Foreskin fibroblast (primary cell): ENCODE measurements at places on chromosomes 5 and 9.
A peak's percentile ranks its signal among the peaks of the same experiment; 100 is the strongest.

DNA sequence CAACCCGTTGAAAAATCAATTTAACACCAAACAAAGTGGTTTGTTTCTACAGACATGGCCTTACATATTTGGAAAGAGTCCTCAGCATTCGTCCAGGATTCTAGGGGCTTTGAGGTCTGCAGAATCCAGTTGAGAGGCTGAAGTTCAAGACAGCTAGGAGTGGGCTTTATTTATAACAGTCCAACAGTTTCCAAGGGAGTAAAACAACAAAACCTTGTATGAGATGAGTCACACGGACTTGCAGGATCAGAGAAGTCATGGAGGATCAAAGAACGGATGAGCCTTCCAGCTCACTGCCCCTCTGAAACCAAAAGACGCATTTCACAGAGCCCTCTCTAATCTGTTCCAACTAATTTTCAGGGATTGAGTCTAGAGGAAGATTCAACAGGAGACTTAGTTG, 11.1 kb upstream of the ESM1 start:
- no peak for DNase-seq

DNA sequence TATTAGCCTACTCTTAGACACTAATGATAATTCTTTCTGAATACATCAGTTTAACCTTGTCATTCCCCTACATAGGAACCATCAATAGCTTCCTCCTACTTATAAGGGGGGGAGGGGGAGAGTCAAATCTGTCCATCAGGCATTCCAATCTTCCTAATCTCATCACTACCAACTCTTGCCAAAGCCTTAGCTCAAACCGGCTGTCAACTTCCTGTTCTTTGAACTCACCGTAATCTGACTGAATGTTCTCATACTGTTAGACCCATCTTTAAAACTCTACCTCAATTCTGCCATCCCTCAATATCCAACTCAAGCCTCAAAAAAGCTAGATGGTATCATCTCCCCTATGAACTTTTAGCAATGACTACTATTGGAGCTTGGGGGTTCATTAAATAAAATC, 41.9 kb upstream of the RNF38 start:
- no peak for DNase-seq

DNA sequence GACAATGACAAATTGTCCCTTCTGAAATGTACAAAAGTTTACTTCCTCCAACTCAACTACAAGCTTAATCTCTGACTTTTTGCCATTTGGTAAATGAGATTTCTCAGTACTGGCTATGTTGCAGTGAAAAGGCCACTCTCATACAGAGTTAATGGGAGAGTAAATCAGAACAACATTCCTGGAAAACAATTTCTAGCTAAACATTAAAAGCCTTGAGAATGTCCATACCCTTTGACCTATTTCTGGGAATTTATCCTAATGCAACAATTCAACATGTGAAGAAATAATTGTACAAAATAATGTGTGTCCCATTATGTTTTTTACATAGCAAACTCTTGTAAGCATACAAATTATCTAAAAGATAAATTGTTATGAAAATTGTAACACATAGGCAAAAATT, 56.3 kb upstream of the SPEF2 start:
- DNase-seq = no peak

- peak; percentile 78 for DNase-seq
Measured at GRCh38 chr5:14397717-14398116, 183.9 kb upstream of the OTULINL start.

DNA sequence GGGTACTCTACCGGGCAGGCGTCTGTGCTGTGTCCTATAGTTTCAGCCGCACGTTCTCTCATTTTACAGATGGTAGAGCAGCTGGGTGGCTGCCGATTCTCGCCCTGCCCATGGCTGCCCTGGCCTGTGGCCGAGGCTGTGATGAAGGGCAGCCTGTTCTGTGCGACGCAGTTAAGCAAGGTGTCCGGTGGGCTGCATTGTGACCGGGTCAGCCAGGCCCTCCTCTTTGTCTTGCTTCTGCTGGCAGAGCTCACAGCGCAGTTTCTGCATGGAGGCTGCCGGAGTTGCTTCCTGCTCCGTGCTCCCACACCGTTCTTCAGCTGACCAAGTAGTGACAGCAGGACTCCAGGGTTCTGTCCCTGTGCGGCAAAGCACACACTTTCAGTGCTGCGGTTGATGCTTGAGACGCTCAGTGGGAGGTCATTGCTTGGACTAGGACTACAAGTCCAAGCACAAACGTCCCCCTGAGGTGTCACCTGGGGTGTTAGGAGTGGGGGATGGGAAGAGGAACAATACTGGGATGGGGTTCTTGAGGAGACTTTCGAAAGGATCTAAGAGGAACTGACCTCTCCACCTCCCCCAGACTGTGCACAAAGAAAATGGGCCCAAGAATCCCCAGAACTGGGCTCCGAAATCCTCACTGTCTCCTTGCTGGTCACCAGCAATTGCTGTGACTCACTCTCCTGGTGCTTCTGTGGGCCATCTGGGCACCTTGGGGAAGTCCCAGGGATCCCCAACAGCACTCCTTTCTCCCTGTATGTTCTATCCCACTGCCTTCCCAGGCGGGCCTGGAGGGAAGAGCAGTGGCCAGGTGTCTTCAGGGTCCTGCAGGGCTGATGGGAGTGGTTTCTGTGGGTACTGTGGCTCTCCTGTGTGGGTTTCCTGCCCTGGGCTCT, 58.2 kb downstream of the GADD45G start:
- no peak for DNase-seq

- peak; percentile 84 for DNase-seq
Measured at GRCh38 chr5:42547141-42547540, 123.9 kb downstream of the GHR start.

- no peak for DNase-seq
Measured at GRCh38 chr9:125434986-125435775, 173.6 kb downstream of the GAPVD1 start.

DNA sequence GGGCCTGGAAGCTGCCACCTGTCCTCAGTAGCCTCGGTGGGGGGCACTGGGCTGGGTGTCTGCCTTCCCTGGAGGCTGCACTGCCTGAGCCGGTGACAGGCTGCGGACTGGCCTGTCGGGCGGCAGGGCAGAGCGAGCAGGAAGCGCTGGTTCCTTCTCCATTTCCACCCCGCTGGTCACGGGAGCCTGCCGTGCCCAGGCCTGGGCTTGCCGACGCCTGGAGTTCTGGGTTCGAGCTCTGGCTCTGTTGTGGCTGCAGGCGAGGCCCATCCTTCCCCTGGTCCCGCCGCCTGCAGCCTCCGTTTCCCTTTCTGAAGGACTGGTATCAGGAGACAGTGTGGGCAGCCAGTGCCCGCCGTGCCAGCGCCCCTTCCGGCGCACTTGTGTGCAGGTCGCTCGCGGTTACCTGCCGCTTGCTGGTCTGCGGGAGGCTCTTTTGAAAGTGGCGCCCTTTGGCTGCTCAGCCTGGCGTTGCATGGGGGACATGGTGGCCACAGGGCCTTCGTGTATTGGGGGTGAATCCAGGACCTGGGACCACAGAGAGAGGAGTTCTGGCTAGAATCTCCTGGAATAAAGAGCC, 34.0 kb downstream of the RXRA start:
- DNase-seq = no peak

GRCh38 chr5:73454379-73455036, 5.9 kb upstream of the FOXD1 start:
- no peak for DNase-seq

DNA sequence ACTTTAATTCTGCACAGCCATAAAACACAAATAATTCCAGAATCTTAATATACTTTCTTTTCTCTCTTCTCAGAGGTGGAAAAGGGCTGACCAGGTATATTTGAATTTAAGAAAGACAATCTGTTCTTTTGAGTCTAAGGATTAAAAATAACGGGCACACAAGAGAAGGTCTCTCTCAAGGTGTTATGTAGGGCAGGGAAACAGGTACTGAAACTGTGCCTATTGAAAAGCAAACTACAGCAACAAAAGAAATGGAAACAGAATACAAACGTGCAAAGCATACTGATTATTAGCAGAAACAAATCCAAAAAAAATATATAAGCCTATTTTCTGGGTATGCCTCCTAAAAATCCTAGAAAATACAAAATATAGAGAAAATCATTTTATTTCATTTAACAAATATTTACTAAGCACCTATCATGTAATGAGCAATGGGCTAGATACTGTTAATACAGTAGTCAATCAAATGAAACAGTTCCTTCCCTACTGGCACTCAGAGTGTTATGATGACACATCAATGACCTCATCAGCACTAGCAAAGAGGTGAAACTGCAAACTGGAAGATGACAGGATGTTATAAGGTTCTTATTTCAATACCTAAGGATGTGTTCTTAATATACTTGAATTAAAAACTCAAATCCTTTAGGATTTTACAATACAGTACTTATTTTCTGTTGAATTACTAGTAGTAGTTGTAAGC, 87.7 kb downstream of the AUH start:
- DNase-seq = peak; percentile 42

DNA sequence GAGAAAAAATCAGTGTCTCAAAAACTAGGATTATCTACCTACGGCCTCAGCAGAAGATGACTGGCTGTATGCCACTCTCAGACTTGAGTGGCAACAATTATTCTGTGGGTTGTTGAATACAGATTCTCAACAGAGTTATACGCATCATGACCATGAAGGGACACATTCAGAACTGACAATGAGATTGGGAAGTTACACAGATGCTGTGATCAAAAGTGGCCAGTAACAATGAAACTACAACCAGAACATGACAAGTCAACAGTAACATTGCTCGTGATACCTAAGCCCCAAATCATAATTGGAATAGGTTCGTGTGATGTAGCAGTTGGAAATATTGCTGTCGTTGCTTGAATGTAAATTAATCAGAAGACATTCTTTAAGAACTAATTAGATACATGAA, 957.5 kb upstream of the CDH9 start:
- no peak for DNase-seq

DNA sequence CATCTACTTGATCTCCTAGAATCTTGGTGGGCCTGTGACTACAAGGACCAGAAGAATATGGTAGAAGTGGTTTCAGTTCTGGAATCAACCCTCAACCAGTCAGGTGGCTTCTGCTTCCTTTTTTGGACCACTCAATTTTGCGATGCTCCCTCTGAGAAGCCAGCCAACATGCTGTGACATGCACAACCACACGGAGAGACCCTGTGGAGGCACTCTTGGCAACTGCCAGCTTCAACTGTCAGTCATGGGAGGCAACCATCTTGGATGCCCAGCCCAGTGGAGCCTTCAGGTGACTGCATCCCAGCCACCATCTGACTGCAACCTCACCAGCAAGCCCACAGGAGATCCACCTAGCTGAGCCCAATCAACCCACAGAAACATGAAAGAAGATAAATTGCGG, 137.3 kb downstream of the FAM114A2 start:
- no peak for DNase-seq

DNA sequence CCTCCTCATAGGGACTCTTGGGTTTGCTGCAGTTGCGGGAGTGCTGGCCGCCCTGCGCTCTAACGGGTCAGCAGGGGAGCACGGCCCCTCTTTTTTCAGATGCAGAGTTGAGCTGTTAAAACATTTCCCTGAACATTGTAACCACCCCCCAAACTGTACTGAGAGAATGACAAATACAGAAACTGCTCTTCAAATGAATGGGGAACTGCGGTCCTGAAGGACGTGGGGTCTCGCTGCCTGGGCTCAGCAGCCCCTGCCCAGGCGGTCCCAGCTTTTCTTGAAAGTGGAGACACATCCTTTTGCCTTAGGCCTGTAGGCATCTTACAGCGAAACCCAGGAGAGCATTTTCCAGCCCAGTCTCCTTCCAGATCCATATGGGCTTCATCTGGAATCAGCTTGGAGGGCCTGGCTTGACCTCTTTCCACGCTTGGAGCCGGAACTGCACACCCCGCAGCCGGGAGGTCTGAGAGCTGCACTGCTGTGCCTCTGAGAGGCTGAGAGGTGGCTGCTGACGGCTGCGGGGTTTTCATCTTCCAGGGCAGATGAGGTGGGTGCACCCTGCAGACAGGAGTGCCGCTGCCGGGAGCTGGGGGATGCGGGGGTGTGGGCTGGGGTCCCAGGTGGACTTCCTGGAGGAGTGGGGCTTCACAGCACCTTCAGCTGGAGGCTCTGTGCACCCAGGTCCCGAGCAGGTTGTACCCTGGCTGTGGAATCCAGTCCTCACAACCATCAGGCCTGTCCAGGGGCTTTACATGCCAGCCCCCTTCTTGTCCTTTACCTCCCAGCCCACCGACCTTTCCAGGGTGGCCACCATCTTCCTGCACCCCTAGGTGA, 1.2 kb upstream of the AGPAT2 start:
- DNase-seq = no peak

GRCh38 chr9:137446851-137447471, 5.8 kb upstream of the ENTPD8 start:
- DNase-seq = no peak

- no peak for DNase-seq
Measured at GRCh38 chr5:176773408-176774035, 36.8 kb upstream of the UNC5A start.

- DNase-seq = no peak
Measured at GRCh38 chr5:180113660-180114303, 42.2 kb upstream of the RNF130 start.

DNA sequence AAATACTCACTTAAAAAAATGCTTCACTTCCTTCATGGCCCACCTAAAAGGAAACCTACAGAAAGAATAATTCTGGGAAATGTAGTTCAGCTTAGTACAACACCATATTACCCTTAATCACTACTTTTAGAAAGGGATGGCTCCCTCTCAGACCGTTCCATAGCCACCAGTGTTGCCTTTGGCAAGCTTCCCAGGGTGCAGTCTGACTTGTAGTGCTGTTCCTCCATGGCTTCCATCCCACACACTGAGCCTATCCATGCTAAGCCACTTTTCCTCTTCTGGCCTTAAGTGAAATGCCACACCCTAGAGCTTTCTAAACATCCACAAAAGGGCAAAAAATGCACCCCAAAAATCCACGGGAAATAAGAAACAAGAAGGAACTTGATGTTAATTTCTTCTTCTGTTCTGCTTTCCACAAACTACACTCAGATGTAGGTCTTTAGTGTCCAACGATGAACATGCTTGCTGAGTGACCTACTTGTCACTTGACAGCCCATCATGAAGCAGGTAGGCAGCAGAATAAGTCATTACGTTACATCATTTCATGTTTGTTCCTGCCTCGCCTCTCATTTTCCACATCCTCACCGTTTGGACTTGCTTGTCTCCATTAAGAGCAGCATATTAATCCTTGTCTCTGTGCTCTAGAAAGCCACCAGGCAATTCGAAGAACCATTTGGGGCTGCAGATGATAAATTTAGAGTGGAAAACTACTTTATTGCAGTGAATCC, 391.1 kb upstream of the GRAMD2B start:
- DNase-seq = peak; percentile 85

GRCh38 chr5:95422838-95423237, 31.7 kb downstream of the FAM81B start:
- DNase-seq = peak; percentile 49

- DNase-seq = peak; percentile 78
Measured at GRCh38 chr5:132500931-132501628, 10.5 kb upstream of the IRF1 start.

DNA sequence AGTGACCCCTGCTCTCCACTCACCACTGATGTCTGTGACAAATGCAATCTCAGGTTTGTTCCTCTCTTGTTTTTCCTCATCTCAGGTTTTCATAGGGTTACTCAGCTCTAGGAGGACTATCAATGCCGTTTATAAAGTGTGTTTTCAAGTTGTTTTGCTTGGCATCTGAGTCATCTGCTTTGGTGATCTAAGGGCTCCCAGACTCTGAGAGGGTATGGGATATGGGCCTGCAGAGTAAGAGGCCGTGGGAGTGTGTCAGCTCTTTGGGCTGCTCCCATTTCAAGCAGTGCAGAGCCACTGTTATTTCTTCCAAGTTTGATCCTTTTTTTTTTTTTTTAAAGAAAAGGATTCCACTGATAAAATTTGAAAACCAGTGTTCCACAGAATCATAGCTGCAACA, 46.3 kb downstream of the NNT start:
- DNase-seq = peak; percentile 76
